ENCODE measurements at places on chromosomes 7 and 10.

DNA sequence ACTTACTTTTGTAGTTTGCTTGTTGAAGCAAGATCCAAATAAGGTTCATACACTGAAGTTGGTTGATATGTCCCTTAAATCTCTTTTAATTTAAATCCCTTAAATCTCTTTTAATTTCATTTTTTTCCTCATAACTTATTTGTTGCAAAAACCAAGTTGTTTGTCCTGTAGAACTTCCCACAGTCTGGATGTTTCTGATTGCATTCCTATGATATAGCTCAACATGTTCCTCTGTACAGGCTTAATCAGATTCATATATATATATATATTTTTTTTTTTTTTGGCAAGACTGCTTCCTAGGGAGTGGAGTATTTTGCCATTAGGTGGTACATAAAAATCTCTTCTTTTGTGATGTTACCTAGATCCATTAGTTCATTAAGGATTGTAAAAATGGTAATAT lies 174.9 kb upstream of the MKLN1 start:
- DNase-seq = no peak

DNA sequence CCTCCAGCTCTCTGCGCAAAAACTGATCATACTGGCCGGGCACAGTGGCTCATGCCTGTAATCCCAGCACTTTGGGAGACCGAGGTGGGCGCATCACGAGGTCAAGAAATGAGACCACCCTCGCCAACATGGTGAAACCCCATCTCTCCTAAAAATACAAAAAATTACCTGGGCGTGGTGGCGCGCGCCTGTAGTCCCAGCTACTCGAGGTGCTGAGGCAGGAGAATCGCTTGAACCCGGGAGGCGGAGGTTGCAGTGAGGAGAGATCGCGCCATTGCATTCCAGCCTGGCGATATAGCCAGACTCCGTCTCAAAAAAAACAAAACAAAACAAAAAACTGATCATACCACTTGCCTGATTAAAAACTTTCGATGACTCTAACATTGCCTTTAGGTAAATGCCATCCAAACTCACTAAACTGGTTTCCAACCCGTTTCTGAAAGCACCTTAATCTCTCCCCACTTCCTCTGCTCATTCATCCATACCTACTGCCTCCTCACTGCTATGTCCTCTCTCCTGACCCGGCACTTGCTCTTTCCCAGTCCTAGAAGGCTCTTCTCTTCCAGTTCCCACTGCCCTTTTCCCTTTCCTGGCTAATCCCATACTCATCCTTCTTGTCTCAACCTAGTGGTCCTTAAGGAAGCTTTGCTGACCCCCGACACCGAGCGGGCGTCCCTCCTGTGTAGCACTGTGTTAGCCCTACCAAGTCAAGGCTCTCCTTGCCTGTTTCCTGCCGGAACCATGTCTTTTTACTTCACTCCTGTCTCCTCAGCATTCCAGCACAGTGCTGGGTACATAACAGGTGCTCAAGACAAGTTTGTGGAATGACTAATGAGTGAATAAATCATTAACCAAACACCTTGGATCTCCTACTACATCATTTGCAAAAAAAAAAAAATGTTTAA lies 686 bp upstream of the MIOS start:
- no peak for DNase-seq

GRCh38 chr10:25641595-25641994 lies 292.4 kb upstream of the MYO3A start:
- no peak for DNase-seq

DNA sequence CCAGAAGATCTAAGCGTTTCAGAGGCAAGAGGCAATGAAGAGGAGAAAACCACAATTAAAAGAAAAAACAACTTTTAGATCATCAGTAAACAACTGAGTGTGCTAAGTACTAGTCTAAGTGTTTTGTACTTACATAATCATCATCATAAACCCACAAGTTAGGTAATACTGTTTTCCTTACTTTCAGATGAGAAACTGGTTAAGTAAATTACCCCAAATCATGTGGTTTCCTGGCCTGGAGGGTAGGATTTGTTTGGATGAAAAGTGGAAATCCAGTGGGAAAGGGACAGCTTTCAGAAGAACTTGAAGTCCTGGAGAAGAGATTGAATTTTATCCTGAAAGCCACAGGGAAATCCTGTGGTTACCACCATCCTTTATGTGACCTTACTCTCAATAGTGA lies 463.3 kb downstream of the LRMDA start:
- DNase-seq = no peak

GRCh38 chr10:63883861-63884260 lies 362.7 kb downstream of the REEP3 start:
- no peak for DNase-seq

- peak; percentile 10 for DNase-seq
Measured at GRCh38 chr7:65233409-65234034, 140.1 kb upstream of the ZNF92 start.

DNA sequence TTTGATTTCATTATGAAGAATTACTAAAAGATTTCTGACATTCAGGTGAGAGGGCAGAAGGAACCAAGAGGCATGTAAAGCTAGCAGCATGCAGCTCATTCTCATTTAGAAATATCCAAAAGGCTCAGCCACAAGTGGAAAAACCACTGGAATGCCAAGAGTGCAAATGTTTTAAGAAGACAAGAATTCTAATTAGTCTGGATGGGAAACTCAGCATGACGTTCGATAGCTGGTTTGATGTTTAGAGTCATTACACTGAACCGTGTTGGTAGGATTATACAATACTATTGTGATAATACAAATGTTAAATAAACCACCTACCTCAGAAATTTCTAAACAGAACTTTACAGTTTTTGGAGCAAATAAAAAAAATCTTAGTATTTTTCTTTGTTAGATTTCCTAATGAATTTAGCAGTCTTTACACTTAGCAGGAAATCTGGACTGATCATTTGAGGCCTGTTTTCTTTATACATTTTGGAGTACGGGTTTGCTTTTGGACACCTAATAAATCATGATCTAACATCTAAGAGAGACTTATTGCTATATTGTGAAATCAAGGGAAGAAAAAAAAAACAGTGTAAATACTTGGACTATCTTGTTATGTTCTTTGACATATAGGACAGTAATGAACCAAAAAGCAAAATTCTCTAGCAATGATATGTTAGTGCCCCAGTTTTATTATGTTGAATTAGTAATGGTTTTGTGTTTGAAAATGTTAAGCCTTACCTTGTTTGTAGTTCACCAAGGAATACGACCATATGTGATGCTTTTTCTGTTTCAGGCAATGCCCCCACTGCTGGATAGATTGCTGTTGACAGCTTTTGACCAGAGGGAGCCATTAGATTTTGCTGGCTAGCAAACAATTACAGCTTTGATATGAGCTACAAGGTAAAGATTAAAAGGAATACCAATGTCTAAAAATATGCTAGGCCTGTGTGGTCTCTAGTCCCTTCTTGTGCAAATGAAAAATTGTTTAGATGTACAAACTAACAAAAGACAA lies 354.1 kb upstream of the SEMA3A start:
- no peak for DNase-seq

DNA sequence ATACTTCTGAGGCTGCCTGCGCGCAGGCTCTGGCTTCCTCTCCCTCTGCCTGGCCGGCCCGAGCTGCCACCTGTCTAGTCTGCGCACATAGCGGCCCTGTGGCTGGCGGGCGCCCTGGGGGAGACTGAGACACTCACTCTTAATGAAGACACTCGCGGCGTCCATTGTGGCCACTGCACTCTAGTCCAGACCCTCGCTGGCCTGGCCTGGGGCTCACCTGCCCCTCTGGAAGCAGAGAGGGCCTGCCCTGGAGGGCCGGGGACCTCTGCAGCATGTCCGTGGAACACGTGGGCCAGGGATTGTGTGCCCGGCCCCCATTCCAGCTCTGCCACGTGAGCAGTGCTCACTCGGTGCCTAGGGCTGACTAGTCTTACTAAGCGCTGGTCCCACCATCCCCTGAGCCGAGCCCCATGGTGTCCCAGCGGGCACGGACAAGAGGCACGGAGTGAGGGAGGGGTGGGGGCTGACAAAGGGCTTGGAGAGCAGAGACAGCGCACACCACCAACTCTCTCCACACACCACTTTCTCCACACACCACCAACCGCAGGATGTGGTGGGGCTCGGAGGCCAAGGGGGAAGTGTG lies 149.3 kb downstream of the ELFN1 start:
- no peak for DNase-seq
